SK-N-MC (cell line): ENCODE measurements at places on chromosomes 11 and 22.

GRCh38 chr11:120385110-120385509 is 48.9 kb downstream of the ARHGEF12 start:
- no peak for DNase-seq

GRCh38 chr11:73872749-73873357 is 3.8 kb downstream of the COA4 start:
- no peak for DNase-seq

DNA sequence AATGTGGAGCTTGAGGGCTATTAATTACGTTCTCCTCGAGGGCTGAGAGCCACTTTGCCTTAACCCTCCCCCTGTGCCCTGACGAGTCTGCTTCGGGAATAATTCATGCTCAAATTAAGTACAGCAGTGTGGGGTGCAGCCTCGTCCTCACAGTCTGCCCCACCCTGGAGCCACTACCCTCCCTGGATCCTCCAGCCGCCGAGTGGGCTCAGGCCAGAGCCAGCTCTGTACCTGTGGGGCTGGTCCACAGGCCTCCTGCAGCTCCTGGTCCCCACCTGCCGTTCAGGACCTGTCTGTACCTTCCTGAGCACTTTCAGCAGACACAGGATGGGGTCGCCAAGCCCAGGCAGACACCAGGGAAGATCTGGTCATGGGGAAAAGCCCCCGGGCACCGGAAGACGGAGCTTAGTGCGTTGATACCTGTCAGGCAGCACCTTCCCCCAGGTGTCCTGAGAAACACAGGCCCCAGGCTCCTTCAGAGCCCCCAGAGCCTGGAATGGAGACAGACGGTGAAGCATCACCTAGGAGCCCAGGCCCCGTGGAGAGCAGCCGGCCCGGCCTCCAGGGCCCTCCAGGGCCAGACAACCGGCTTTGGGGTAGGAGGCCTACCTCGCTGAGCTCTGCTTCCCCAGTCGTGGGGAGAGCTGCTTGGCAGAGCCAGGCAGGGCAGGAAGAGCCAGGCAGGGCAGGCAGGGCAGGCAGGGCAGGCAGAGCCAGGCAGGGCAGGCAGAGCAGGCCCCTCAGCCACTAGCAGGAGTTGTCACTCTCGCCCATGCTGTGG is 9.7 kb downstream of the TSPAN32 start:
- DNase-seq: no peak

- no peak for DNase-seq
Observed at GRCh38 chr11:19756675-19757475, 44.2 kb downstream of the NAV2 start.
